Pancreas (tissue), 10 donors: ENCODE measurements at places on chromosomes 1 and 21. TPM values are rescaled to one million over a fixed set of nuclear protein-coding genes. Genes with fewer than 3 reads are reported as not detected.

GRCh38 chr1:186708694-186709097 lies 28.5 kb upstream of the PTGS2 start:
- H3K4me3 ChIP-seq: no peak overlapping the region
- no peak overlapping the region for H3K27ac ChIP-seq
- H3K36me3 ChIP-seq: no peaks in the 10 kb centered on the region
- no peaks in the 10 kb centered on the region for H3K4me1 ChIP-seq

DNA sequence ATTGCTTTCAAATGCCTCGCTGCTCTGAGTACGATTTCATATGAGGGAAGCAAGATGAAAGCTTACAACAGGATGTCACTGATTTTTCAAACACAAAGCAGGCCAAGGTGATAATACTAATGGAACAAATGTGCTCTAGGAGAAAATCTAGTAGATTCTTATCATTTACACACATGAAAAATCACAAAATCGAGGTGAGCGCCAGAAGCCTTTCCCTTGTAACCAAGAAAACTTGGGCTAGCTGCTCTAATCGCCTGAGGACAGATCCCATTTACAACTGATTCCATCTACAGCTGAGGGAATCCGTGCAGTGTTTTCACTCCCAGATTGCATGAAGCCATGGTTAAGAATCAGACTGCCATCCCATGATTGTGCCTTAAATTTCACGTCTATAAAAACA lies 117.5 kb downstream of the TM2D1 start:
- H3K27ac ChIP-seq: no peak overlapping the region
- no peak overlapping the region for H3K4me3 ChIP-seq
- no peaks in the 10 kb centered on the region for H3K27me3 ChIP-seq
- no peak for DNase-seq
- H3K36me3 ChIP-seq: no peaks in the 10 kb centered on the region

- no peak for DNase-seq
- H3K27ac ChIP-seq: peak overlapping the region; percentile 95
- H3K27me3 ChIP-seq: no peaks in the 10 kb centered on the region
- peak overlapping the region; percentile 84 for H3K4me3 ChIP-seq
- peaks cover 13% of the 10 kb centered on the region for H3K4me1 ChIP-seq
Observed at GRCh38 chr1:32741413-32742198, 39.0 kb upstream of the SYNC start.

GRCh38 chr1:77282187-77282865 lies 507 bp downstream of the AK5 start:
- no peak overlapping the region for H3K27ac ChIP-seq
- peaks cover 20% of the 10 kb centered on the region for H3K27me3 ChIP-seq
- H3K4me1 ChIP-seq: no peaks in the 10 kb centered on the region
- peak overlapping the region; percentile 23 for H3K4me3 ChIP-seq
- H3K36me3 ChIP-seq: no peaks in the 10 kb centered on the region

GRCh38 chr1:63350320-63350719 lies 17.1 kb upstream of the ALG6 start:
- no peaks in the 10 kb centered on the region for H3K36me3 ChIP-seq
- H3K27me3 ChIP-seq: peaks cover 4% of the 10 kb centered on the region
- no peak for DNase-seq
- H3K4me1 ChIP-seq: no peaks in the 10 kb centered on the region

GRCh38 chr1:226069811-226070489 lies 7.4 kb downstream of the H3-3A start:
- H3K4me3 ChIP-seq: no peak overlapping the region
- H3K36me3 ChIP-seq: peaks cover 36% of the 10 kb centered on the region
- DNase-seq: no peak
- no peak overlapping the region for H3K27ac ChIP-seq

DNA sequence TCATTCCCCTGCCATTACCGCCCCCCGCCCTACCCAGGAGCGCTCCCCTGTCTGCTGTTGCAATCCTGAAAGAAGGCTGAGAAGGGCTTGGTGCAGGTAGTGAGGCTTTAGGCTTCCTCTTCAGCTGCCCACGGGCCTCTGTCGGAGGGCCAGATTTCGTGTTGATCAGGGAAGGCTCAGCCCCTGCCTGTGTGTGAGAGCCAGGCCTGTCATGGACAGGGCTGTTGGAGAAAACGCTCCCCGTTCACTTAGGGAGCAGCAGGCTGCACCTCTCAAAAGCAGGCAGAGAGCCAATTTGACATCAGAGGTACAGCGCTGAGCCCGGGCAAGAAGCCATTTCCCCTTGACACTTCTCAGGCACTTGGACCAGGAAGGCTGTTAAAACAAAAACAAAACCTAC lies 19.0 kb downstream of the TEX35 start:
- no peak for DNase-seq
- H3K4me3 ChIP-seq: no peak overlapping the region
- H3K27me3 ChIP-seq: no peaks in the 10 kb centered on the region
- no peaks in the 10 kb centered on the region for H3K36me3 ChIP-seq
- no peaks in the 10 kb centered on the region for H3K4me1 ChIP-seq

DNA sequence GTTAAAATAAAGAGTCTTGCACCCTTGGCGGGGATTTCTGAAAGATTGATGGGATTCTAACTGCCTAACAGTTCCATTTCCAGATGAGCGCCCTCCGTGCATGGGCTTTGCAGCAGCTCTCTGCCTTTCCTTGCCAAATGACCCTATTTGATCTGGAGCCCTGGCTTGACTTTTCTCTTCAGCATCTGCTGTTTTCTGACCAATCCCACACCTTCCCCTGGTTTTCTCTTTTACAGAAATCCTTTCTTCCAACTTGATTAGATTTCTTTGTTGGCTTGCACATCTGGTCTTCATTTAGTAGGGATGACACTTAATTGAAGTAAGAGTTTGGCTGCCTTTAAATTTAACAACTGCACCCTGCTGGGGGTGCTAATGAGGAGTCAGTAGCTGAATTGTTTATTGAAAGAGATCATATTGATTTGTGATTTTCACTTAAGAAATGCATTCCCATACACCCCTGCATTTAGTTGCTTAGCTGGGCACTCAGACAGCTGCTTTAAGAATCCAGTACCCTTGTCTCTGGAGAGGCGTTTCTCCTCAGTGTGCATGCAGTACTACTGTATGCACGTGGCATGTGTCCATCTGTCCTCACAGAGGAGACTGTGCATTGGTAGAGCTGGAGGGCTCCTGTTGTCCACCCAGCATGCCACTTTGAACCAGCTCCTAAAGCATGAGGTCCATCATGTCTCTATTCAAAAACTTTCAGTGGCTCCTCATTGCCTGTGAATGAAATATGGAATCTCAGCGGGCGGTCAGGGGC lies 99.7 kb downstream of the NOS1AP start:
- no peaks in the 10 kb centered on the region for H3K27me3 ChIP-seq
- H3K36me3 ChIP-seq: no peaks in the 10 kb centered on the region

GRCh38 chr1:112529301-112529700 lies 20.5 kb downstream of the WNT2B start:
- no peak overlapping the region for H3K4me3 ChIP-seq
- no peak for DNase-seq
- no peaks in the 10 kb centered on the region for H3K27me3 ChIP-seq

CELA3B gene
- polyA plus RNA-seq: 6,851 TPM

ATF6 gene
- 2.2 TPM for polyA plus RNA-seq

TNFRSF25 gene
- 26.7 TPM for polyA plus RNA-seq

RPE65 gene
- polyA plus RNA-seq: not detected

ERVH48-1 gene
- 0.42 TPM for polyA plus RNA-seq
